Bronchial epithelial cell (primary cell): ENCODE measurements at places on chromosomes 16 and 17. TPM values are rescaled to one million over a fixed set of nuclear protein-coding genes. Genes with fewer than 3 reads are reported as not detected.

PTX4 gene
- under 0.01 TPM in 1 of 2 replicates, not detected in the other for total RNA-seq

SLFN12L gene
- total RNA-seq, result under 0.01 and 0.13 TPM in 2 replicates

RHBDL1 gene
- total RNA-seq, result 9.2 and 14.0 TPM in 2 replicates

CTDNEP1 gene
- total RNA-seq, result 17.6 and 25.3 TPM in 2 replicates

COG1 gene
- total RNA-seq, result 7.9 and 12.9 TPM in 2 replicates

DNA sequence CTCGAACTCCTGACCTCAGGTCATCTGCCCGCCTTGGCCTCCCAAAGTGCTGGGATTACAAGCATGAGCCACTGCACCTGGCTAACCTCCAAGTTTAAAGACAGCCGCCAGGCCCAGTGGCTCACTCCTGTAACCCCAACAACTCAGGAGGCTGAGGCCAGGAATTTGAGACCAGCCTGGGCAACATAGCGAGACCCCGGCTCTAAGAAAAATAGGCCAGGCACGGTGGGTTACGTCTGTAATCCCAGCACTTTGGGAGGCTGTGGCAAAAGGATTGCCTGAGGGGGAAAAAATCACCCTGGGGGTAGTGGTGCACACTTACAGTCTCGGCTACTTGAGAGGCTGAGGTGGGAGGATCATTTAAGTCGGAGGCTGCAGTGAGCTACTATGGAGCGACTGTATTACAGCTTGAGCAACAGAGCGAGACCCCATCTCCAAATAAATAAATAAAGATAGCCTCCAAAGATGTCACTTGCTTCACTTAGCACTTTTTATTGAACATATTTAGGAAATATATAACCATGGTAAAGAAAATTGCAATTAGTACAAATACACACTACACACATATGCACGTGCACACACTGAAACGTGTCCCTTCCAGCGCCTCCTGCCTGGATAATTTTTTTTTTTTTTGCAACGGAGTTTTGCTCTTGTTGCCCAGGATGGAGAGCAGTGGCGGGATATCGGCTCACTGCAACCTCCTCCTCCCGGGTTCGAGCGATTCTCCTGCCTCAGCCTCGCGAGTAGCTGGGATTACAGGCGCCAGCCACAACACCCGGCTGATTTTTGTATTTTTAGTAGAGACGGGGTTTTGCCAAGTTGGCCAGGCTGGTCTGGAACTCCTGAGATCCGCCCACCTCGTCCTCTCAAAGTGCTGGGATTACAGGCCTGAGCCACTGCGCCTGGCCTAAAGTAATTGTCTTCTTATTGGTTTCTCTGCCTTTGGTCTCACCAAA, 1.4 kb upstream of the BCKDK start:
- no peak for DNase-seq

DNA sequence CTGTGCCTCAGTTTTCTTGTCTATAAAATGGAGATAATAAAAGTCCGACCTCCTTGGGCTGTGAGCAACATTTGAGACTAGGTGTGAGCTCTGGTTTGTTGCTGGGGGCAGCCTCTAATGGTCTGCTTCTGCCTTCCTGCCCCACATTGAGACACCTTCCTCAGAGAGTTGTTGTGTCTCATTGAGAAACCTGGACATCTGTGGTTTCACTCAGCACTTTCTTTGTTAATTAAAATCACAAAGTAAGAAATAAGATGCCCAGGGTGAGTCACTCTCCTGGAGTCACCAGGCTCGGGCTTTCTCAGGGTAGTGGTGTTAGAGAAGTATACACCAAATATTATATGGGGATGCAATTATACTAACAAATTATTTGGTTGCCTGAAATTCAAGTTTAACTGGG, 389.2 kb upstream of the SALL1 start:
- DNase-seq, result peak; percentile 70

DNA sequence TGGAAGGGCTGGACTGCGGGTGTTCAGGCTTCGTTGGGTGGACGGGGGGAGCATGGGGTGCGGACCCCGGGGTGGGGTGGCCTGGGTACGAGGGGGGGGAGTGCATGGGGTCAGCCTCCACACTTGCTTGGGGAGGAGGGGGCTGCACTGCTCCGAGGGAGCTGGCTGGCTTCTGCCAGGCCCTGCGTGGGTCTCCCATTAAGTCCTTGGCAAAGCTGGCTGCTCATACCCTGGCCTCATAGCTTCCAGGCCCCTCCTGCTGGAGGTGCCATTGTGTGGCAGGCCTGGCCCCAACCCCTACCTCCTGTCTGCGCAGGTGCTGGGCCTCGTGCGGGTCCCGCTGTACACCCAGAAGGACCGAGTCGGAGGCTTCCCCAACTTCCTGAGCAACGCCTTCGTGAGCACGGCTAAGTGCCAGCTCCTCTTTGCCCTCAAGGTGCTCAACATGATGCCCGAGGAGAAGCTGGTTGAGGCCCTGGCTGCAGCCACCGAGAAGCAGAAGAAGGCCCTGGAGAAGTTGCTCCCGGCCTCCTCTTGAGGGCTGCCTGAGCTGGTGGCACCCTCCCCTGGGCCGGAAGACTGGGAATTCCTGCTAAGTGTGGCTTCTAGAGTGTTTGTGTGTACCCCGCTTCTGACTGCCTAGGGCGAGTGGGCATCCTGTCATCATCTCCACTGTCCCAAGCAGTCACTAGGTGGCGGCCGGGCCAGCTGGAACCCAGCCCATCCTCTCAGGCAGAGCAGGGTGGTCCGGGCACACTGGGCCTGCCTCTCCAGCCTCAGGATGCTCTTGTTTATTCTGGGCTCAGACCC, 1.5 kb downstream of the NUDT16L1 start:
- DNase-seq, result no peak

DNA sequence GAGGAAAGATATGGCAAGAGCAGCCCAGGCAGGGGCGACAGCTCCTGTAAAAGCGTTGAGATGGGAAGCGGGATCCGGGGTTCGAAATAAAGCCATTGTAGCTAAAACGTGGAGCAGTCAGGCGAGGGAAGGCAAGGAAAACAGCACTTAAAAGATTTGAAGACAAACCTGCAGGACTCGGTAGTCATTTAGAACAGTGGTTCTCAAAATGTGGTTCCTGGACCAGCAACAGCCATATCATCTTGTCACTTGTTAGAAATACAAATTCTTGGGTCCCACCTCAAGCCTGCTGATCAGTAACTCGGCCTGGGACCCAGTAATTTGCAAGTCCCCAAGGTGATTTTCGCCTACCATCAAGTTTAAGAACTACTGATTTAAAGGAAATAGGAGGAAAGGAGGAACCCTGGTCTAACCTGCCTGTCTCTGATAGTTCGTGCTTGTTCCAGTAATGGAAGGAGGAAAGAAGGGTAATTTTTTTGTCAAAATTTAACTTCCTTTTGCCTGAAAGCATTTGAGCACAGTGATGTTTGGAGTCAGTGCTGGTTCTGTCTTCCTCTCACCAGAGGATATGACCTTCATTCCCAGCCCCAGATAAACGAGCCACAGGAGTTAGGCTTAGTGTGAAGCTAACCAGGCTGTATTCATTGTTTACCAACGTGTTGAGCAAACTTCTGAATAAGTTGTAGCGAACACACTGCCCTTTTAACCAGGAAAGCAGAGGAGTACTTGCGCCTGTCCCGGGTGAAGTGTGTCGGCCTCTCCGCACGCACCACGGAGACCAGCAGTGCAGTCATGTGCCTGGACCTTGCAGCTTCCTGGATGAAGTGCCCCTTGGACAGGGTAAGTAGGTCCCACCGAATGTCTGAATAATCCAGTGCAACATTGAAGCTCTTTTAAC, 1.1 kb downstream of the ORC6 start:
- DNase-seq, result no peak

DNA sequence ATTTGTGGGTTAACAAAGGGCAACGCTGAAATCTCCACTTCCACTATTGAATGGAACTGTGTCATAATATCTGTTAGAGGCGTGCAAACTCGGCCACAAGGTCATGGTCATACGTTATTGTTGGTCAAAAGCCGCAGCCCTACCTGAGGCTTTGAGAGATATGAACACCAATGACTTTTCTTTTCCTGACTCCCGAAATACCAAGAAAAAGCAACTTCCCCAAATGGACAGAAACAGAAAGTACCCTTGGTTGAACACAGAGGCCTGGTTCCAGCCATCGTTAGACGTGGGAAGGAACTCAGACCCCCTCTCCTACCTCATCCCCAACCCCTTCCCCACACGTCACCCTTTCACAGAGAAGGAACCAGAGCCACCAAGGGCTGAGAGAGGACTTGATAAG, 1.4 kb upstream of the PIK3R5 start:
- no peak for DNase-seq

- peak; percentile 46 for DNase-seq
These were observed 2.0 kb downstream of the ROGDI start for GRCh38 chr16:4800290-4801041.

DNA sequence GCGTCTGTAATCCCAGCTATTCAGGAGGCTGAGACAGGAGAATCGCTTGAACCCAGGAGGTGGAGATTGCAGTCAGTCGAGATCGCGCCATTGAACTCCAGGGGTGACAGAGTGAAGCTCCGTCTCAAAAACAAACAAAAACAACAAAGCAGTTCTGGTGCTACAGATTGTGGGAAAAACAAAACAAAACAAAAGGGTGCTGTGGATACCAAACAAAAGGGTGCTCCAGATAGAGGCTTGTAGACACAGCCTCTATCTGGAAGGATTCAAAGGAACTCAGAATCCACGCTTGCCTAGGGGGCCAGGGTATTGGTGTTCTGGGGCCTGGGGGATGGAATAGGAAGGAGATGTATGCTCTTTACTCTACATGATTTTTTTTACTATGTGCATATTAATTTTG, 2.5 kb downstream of the MYLK3 start:
- DNase-seq, result no peak

DNA sequence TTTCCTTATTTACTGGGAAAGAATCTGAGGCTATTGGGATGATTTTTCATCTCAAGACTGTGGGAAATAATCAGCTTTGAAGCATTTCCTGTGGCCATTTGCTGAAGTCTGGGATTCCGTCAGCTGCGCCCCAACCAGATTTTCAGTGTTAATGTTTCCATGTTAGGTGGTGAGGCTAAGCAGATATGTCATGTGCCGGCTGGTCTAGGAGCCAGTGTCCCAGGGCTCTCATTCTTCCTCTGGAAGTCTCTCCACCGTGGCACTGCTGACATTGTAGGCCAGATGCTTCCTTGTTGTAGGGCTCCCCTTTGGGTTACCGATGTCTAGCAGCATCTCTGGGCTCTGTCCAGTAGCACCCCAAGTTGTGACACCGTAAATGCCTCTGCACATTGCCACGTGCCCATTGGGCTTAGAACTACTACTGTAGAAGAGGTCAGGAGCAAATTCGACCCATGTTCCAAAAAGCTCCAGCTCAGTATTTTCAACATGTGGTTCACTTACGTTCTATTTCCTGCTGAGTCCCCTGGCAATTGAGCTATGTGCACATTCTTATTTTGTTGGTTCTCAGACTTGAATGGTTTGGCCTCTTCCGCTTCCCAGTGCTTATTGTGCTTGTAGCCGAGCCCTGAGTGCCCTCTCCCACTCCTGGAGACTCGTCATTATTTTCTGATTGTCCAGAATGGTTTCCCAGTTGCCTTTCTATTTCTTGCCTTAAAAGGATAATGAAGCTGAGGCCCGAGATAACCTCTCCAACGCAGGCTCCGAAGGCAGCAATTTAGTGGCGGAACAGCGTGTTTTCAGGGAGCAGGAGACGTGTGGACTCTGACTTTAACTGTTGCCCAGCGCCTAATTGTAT, 82.2 kb downstream of the SPECC1 start:
- no peak for DNase-seq

DNA sequence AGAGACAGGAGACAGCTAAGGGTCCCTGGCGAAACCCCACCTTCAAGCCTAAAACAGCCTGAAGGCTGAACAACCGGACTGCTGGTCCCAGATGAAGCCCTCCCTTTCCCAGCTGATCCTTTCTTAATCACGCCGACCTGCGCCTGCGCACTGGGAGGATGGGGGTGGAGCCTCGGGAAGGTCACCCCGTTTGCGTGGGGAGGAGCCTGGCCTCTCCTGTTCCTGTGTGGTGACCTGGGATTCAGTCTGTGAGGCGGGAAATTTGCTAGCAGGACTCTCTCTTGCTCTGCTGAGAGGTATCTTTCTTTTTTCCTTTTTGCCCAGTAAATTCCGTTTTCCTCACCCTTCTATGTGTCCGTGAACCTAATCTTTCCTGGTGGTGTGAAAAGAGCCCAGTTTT, 9.6 kb downstream of the FAM20A start:
- DNase-seq, result no peak
